Activated T-cell treated with anti-CD3 and anti-CD28 coated beads, Interleukin-2, amount 50 U/mL, for 24 hours (primary cell): ENCODE measurements at places on chromosomes 7 and 10.

- DNase-seq: no peak
- H3K4me3 ChIP-seq: peak within 1 kb of the TSS; percentile 25
- H3K4me1 ChIP-seq: no peaks in the 10 kb centered on the region
- peaks cover 76% of the 10 kb centered on the region for H3K27me3 ChIP-seq
- no peaks in the 10 kb centered on the region for H3K36me3 ChIP-seq
Observed at GRCh38 chr7:55018361-55019190, at the start of gene EGFR. Gene EGFR, plus strand, starts transcription at chr7:55019017. Its CDS starts 261 bp downstream, at chr7:55019278.

DNA sequence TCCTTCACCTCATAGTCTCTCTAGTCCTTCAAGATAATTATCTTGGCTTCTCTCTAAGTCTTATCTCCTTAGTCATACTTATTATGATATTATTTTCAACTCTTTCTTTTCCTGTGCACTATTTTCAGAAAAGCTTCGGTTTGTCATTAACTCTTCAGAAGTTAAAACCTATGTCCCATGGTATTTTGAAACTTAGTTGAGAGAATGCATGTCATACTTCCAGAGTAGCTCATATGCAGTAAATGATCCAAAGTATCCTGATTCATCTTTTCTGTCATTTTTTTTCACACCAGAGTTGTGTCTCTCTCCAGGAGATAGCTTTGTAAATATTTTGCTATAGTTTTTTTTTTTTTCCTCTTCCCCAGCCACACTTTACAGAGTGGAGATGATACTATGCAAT lies 1008.6 kb downstream of the NRG3 start:
- H3K27me3 ChIP-seq: no peaks in the 10 kb centered on the region
- no peak for DNase-seq
- no peak overlapping the region for H3K4me3 ChIP-seq

DNA sequence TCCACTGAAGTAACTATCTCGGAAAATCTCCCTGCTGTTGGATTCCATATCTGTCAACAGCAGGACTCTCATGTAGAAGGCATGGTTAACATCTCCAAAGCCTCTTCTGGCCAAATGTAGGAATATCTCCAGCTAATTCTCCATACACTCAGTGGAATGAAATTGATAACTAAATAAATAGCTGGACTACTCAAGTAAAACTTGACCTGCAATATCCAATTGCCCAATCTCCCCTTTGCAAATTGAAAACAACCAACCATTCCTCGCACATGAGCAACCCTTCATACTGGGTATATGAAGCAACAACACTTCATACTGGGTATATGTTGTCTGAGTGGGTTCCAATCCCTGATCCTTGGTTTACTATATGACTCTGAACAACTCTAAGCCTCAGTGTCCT lies 105.4 kb upstream of the KMT2E start:
- no peak for DNase-seq
- H3K27me3 ChIP-seq: peaks cover 9% of the 10 kb centered on the region
- H3K27ac ChIP-seq: no peak overlapping the region
- no peaks in the 10 kb centered on the region for H3K36me3 ChIP-seq
- H3K4me3 ChIP-seq: no peak overlapping the region

DNA sequence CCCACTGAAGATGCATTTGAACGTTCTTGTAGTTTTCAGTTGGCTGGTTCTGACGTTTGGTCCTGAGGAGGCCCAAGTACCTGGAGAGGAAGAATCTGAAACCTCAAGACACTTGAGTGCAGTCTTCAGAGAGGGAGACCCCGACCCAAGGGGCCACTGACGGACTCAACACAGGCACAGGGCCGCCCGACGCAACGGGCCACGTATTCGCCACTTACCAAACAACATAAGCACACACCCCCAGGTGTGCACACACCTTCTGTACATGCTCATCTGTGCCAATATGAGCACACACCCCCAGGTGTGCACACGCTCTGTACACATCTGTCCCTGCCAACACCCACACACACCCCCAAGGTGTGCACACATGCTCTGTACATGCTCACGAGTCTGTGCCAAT lies 68.5 kb downstream of the DIP2C start:
- no peak overlapping the region for H3K27ac ChIP-seq
- H3K4me1 ChIP-seq: peaks cover 7% of the 10 kb centered on the region
- no peak for DNase-seq
- H3K4me3 ChIP-seq: no peak overlapping the region
- peaks cover 45% of the 10 kb centered on the region for H3K27me3 ChIP-seq

- no peak overlapping the region for H3K4me3 ChIP-seq
- H3K27me3 ChIP-seq: no peaks in the 10 kb centered on the region
- H3K27ac ChIP-seq: no peak overlapping the region
- no peaks in the 10 kb centered on the region for H3K4me1 ChIP-seq
- no peaks in the 10 kb centered on the region for H3K36me3 ChIP-seq
- no peak for DNase-seq
Observed at GRCh38 chr7:52233248-52233647, 802.2 kb upstream of the POM121L12 start.

GRCh38 chr7:80711531-80711930 lies 73.1 kb downstream of the CD36 start:
- no peak overlapping the region for H3K27ac ChIP-seq
- H3K4me1 ChIP-seq: no peaks in the 10 kb centered on the region
- H3K27me3 ChIP-seq: no peaks in the 10 kb centered on the region
- H3K36me3 ChIP-seq: no peaks in the 10 kb centered on the region
- no peak overlapping the region for H3K4me3 ChIP-seq
- no peak for DNase-seq

GRCh38 chr7:27161721-27162560 lies 3.4 kb downstream of the HOXA9 start:
- peak; percentile 31 for DNase-seq
- H3K27ac ChIP-seq: no peak overlapping the region
- H3K36me3 ChIP-seq: no peaks in the 10 kb centered on the region
- H3K4me3 ChIP-seq: no peak overlapping the region
- H3K4me1 ChIP-seq: peaks cover 37% of the 10 kb centered on the region

DNA sequence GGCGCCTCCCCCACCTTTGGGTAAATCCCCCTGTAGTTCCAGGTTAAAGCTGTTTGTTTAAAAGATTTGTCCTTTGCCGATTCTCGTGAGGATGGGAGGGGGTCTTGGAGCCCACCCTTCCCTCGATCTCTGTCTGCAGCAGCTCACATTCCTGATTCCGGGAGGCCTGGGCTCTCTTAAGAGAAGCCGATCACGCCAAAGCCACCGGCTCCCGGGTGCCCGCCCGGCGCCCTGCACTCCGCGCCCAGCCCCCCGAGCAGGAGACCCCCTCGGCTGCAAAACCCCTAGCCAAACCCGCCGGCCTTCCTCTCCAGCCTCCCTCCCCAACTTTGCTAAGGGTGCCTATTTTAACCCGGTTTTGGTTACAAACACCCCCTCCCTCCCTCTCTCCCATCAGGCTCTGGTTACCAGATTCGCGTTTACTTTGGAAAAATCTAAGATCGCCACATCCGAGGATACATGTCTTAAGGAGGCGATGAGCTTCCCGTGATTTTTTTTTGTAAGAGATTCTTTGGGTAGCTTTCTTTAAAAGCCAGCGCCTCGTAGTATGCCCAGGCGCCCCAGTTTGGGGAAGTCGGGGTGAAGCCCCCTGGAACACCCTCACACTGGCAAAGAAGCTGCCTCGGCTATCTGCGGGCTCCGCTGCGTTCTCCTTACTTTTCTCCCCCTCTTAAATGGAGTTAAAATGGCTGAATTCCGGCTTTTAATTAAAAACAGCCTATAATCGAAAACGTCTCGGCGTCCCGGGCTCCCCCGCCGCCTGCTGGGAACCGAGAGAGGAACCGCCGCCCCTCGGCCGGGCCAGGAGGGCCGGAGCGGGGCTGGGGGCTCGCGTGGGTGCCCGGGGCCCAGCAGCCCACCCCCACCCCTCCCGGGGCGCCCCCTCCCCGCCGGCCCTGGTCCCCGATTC lies 983 bp downstream of the TNRC18 start:
- H3K4me1 ChIP-seq: peaks cover 47% of the 10 kb centered on the region
- peak overlapping the region; percentile 65 for H3K4me3 ChIP-seq
- DNase-seq: peak; percentile 39
- peaks cover 82% of the 10 kb centered on the region for H3K27me3 ChIP-seq

- H3K4me1 ChIP-seq: peaks cover 4% of the 10 kb centered on the region
- no peak overlapping the region for H3K27ac ChIP-seq
- H3K36me3 ChIP-seq: no peaks in the 10 kb centered on the region
- DNase-seq: no peak
- H3K4me3 ChIP-seq: peak overlapping the region; percentile 2
- H3K27me3 ChIP-seq: peaks cover 3% of the 10 kb centered on the region
Observed at GRCh38 chr7:142345811-142346210, 88.0 kb upstream of the PRSS58 start.
